Smooth muscle cell of the brain vasculature (primary cell): ENCODE measurements at places on chromosomes 2 and 18.
A peak's percentile ranks its signal among the peaks of the same experiment; 100 is the strongest.

- DNase-seq, result no peak
Measured at GRCh38 chr18:73638709-73639108, 508.9 kb downstream of the FBXO15 start.

- DNase-seq, result no peak
Measured at GRCh38 chr18:48200631-48201336, 208.4 kb downstream of the ZBTB7C start.

DNA sequence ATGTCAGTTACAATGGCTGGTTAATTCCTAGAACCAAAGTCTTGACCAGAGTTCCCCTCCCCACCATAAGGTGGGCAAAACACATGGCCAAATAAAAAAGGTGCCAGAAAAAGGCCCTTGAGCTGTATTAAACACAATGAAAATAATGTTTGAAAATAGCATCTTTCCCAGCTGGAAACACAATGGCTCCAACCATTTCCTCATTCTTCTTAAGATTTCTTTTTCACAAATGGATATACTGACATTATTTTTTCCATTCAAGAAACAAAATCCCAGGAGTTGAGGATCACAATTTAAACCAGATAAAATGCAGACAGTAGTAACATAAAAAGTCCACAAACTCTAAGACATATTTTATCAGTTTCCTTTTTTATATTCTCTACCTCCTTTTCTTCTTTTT, 143.8 kb downstream of the EXOC6B start:
- DNase-seq, result no peak

DNA sequence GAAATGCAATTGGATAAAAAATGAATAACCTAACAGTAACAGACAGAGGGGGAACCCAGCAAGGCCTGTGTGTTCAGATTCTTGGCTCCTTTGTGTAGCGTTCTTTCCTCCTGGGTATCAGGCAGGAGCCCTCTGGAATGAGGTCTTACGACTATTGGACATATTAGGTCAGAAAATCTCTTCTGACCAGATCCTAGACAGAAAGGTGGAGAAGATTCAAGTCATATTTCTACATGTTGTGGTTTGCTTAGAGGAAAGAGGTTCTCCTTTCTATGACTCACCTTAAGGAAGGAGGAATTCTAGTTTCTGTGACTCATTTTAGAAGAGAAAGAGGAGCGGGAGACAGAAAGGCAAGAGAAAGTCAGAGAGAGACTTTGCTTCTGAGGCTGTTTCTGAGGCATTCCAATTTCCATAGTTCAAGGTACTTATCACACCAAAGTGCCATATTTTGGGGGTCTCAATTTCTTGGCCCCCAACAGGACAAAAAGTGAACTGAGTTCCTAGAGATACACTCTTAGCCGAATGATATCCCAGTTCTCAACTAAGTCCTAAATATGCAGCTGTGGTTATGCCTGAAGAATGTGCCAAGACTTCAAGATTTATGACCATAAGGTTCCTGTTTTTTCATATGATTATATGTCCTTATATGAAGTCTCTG, 618.6 kb downstream of the ZEB2 start:
- DNase-seq, result no peak

GRCh38 chr18:23450022-23450421, 3.1 kb upstream of the RIOK3 start:
- no peak for DNase-seq

- DNase-seq, result no peak
Measured at GRCh38 chr2:122390406-122390805, 635.0 kb downstream of the TSN start.

- no peak for DNase-seq
Measured at GRCh38 chr2:190571686-190572085, 37.2 kb upstream of the NEMP2 start.

DNA sequence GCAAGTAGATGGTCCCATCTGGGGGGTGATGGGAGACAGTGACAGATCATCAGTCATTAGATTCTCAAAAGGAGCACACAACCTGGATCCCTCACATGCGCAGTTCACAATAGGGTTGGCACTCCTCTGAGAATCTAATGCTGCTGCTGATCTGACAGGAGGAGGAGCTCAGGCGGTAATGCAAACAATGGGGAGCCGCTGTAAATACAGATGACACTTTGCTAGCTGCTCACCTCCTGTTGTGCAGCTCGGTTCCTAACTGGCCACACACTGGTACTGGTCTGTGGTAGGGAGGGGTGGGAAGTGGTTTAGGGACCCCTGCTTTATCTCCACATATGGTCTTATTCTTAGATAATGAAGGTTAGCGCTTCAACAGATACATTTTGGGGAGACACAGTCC, 506.6 kb downstream of the PLCL1 start:
- DNase-seq, result no peak

- no peak for DNase-seq
Measured at GRCh38 chr2:232420463-232421188, 14.0 kb downstream of the ALPG start.

- DNase-seq, result no peak
Measured at GRCh38 chr2:38945911-38946310, 56.2 kb downstream of the ARHGEF33 start.

DNA sequence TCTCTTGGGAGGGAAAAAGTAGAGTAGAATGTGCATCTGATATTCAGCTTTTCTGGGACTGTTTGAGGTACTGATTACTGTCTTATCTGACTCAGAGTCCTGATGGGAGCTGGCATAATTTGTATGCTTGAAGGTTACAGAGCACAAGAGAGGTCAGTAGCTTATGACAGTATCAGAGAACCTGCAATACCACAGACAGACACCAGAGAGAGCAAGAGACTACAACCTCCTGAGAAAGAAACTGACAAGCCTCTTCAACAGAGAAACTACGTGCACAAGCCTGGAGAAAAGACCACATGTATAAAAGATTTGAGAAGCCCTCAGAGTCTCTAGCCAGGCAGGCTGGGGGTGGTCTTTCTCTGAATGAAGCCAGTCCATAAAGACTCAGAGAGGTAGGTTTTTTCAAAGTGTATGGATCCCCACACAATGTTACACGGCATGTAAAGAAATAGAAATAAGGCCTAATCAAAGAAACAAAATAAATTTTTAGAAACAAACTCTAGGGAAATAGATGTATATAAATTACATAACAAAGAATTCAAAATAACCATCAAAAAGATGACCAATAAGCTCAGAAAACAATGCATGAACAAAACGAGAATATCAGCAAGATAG, 568.3 kb downstream of the LRRTM4 start:
- DNase-seq, result no peak

GRCh38 chr18:13640266-13640860, 86.0 kb downstream of the FAM210A start:
- DNase-seq, result no peak

DNA sequence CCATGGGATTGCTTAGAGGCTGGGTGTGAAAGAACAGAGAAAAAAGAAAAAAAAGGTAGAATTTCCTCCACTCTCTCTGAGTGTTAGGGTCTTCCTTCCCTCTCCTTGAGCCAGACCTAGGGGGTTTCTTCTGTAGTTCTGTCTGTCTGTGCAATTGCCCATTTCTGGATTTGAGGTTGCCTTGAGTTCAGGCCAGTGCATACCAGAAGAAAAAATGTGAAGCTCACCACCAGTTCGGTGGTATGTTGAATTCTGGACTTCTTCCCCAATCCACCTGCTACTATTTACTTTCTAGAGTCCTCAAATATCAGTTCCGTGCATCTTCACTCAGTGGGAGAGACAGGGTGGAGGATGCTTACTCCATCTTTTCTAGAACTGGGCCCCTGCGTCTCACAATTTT, 15.3 kb upstream of the SELENOI start:
- no peak for DNase-seq

GRCh38 chr18:65938592-65939372, 188.0 kb downstream of the CDH7 start:
- DNase-seq, result no peak

- DNase-seq, result no peak
Measured at GRCh38 chr18:69894467-69894866, 53.2 kb downstream of the CD226 start.

GRCh38 chr18:12031846-12032245, 50.5 kb downstream of the IMPA2 start:
- DNase-seq, result peak; percentile 37

DNA sequence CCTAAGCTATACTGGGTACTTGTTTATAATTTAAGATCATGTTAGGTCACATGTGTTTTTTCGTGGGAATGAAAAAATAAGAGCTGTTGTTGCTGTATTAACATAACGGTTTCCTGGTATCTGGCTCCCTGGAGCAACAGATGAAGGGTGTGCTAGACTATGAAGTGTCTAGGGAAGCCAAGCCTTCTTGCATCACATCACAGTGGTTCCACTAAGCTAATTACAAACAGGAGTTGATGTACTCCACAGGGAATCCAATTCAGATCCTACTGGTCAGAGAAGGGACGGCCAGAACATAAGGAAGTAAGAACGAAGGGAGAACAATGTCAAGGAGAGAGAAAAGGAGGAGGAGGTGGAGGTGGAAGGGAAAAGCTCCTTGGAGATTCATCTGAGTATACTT, 193.0 kb upstream of the CYP26B1 start:
- DNase-seq, result no peak

- no peak for DNase-seq
Measured at GRCh38 chr18:22026889-22027288, 142.5 kb upstream of the GATA6 start.

DNA sequence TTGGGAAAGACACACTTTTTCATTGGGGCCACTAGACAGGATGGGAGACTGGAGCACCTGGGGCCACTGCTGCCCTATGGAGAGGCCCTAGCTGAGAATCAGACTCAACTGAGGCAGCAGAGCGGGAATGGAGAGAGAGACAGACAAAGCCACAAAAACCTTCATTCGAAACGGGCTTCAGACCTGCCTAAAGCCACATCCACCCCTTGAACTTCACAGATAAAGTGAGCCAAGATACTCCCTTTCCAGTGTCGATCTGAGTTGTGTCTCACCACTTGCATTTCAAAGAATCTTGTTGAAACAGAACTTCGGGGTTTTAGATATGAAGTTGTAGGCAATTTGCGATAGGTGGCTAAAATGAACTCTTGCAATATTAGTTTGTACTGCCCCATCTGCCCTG, 11.3 kb upstream of the LDLRAD4 start:
- DNase-seq, result no peak

DNA sequence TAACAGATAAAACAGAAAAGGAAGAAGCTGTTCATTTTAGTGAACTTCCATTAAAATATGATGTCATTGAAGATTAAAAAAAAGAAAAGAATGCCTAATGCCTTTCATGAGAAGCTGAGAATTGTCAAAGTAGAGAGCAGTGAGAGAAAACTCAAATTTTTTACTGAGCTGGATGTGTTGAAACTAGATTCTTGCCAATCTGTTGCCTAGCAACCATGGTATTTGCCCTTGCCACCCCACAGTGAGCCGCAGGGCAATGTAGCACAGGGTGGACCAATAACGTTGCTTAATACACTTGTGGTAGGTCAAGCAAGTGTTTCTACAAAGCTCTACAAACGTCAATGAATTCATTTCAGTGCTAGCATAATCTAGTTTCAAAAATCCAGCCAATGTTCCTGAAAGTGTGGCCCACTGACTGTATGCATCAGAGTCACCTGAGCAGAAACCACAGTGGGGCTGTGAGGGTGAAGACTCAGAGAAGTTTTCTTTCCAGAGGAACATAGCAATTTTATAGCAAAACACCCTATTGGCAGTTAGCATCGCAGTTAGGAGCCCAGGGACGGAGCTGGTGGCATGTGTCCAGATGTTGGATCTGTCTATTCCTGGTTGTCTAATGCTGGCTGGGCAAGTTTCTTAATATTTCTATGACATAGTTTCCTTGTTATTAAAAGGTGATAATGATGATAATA, 132.2 kb downstream of the DOCK10 start:
- DNase-seq, result no peak

DNA sequence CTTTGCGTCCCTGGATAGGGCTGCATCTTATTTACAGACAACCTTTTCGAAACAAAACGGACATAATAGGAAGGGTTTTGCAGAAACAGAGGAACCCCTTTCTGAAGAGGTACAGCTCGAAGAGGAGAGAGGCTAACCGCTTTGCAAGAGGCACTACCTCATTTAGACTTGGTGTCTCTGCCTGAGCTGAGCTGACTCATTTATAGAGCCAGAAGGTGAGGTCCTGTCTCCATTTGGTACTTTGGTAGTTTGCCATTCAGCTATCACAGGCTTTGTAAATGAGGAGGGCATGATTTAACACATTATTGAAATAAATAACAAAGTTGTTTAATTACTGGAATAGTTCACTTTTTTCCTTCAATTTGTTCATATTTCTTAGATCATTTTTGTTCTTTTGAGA, 2.2 kb upstream of the NXPH2 start:
- DNase-seq, result no peak

DNA sequence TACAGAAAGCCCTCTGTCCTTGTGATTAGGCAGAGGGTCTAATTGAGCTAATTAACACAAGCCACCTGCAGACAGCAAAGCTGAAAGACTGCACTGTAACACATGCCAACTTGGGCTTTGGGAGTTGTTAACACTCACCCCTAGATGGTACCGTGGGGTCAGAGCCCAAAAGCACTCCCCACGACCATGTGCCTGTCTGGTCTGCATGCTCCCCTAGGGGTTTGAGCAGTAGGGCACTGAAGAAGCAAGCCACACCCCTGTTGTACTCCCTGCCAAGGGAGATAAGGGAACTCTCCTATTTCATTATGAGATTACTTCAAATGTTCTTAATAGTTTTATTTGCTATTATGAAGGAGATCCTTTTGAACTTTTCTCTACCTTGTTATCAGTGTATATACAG, 560.1 kb upstream of the FSHR start:
- DNase-seq, result no peak

DNA sequence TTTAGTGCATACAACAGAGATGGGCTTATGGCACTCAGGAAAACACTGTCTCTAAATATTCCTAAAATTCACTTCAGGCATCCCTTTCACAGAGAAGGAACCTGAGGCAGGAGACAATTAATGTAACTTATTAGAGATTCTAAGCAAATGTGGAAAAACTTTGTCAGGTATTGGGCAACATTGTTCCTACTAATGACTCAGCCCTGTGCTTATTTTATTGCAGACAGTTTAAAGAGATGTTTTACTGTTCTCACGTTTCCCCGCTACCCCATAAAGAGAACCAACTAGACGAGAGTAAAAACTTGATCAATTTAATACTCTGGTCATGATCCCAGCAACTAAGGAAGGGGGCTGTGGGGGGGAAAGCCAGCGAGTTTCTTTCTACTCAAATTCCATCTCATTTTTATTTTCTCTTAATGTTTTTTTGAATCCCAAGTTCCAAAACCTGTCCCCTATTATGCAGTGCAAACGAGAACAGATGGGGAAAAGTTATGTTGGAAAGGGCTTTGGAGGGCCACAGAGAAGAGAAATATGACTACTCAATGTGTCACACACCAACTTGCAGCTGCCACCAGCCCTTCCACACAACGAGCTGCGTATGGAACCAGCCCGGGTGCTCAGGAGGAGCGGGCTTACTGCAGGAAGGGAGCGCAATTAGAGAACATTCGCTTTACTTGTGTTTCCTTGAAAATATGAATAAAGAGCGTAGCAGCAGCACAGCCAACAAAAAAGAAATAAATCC, 18.7 kb upstream of the ACVR1 start:
- DNase-seq, result no peak
